ENCODE measurements at places on chromosomes 6 and 20.

GRCh38 chr6:131789219-131789618 is 18.6 kb upstream of the ENPP1 start:
- H3K4me1 ChIP-seq, result no peaks in the 10 kb centered on the region
- no peak for DNase-seq
- no peaks in the 10 kb centered on the region for H3K36me3 ChIP-seq
- no peak overlapping the region for H3K4me3 ChIP-seq

DNA sequence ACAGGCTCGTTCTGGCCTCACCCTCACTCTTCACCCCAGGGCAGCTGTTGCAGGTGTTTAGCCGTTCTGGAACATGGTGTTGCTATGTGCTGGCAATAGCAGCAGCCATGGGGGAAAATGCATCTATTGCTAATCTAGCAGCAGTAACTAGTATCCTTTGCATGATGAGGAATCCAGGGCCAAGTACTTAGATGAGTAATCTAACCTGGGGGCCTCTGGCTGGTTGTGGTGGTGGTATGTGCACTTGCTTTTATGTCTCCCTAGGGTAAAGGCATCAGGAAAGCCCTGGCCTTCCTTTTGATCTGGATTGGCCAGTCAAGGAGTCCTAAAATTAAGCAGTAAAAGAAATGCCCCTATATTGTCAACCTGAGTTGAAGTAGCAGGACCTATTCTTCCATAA is 594.5 kb upstream of the MAP3K7 start:
- H3K27ac ChIP-seq, result no peak overlapping the region
- H3K36me3 ChIP-seq, result no peaks in the 10 kb centered on the region
- no peak overlapping the region for H3K4me3 ChIP-seq
- H3K27me3 ChIP-seq, result no peaks in the 10 kb centered on the region

GRCh38 chr6:135870722-135871121 is 19.2 kb downstream of the PDE7B start:
- peaks cover 38% of the 10 kb centered on the region for H3K4me1 ChIP-seq
- no peak for DNase-seq
- no peaks in the 10 kb centered on the region for H3K27me3 ChIP-seq
- H3K4me3 ChIP-seq, result no peak overlapping the region
- peak overlapping the region; percentile 64 for H3K27ac ChIP-seq

DNA sequence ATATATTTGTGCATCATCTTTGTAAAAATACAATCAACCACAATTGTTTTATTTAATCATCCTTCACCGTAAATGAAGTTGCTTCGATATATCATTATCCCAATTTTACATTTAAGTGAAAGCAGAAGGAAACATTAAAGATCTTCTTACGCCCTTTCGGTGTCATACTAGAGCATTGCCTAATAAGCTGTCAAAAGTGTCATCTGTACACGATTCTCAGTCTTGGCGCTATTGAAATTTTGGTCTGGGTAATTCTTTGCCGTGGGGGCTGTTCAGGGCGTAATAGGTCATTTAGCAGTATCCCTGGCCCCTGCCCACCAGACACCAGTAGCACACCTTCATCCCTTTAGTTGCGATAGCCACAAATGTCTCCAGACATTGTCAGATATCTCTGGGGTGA is 40.4 kb upstream of the TMEM170B start:
- peaks cover 13% of the 10 kb centered on the region for H3K4me1 ChIP-seq
- H3K36me3 ChIP-seq, result no peaks in the 10 kb centered on the region
- DNase-seq, result no peak

- no peak overlapping the region for H3K4me3 ChIP-seq
- peaks cover 34% of the 10 kb centered on the region for H3K4me1 ChIP-seq
- H3K36me3 ChIP-seq, result no peaks in the 10 kb centered on the region
- no peak overlapping the region for H3K27ac ChIP-seq
- H3K27me3 ChIP-seq, result no peaks in the 10 kb centered on the region
These were observed 102.7 kb downstream of the TSHZ2 start for GRCh38 chr20:53074811-53075314.

GRCh38 chr6:87922947-87923330 is 124.7 kb upstream of the SPACA1 start:
- H3K36me3 ChIP-seq, result no peaks in the 10 kb centered on the region
- H3K4me1 ChIP-seq, result no peaks in the 10 kb centered on the region
- peaks cover 17% of the 10 kb centered on the region for H3K27me3 ChIP-seq
- H3K4me3 ChIP-seq, result no peak overlapping the region
- H3K27ac ChIP-seq, result no peak overlapping the region
- no peak for DNase-seq

Data from left ventricle myocardium inferior (tissue), 1 donor.